ENCODE measurements at places on chromosomes 2 and 18.

DNA sequence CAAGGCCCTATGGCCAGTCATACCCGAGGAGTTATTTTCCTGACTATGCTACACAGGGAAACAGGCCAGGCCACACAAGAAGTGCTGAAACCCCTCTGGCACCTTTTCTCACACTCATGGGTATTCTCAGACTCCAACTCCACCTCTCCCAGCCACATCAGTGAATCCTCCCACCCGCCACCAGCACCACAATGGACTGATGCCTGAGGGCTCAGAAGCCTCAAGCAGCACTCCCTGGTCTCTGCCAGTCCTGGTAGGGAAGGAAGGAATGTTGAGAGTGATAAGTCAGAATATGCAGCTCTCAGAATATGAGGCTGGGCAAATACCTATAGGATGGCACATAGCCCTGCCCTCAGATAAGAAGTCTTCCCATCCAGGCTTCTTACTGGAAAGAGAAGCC is 391.1 kb downstream of the ALK start:
- DNase-seq: no peak

GRCh38 chr2:121665504-121665903 is 16.2 kb upstream of the CLASP1 start:
- DNase-seq: no peak

DNA sequence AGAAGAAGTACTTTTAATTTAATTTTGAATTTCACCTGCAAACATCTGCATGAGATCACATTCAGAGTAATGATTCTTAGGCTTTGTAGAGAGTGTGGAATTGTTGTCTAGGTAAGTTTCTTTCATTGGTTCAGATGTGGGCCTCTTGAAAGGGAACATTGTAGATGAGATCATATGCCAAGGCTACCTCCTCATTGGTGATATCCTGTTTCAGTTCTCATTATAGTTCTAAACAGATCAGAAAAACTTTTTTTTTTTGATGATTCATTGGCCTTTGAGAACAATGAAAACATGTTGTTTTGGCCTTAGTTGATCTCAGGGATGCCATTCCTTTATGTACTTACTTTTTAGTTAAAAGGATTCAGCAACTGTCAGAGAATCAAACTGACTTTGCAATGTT is 44.5 kb downstream of the EML6 start:
- DNase-seq: no peak

GRCh38 chr18:5419601-5420000 is 124.1 kb upstream of the ZBTB14 start:
- no peak for DNase-seq

DNA sequence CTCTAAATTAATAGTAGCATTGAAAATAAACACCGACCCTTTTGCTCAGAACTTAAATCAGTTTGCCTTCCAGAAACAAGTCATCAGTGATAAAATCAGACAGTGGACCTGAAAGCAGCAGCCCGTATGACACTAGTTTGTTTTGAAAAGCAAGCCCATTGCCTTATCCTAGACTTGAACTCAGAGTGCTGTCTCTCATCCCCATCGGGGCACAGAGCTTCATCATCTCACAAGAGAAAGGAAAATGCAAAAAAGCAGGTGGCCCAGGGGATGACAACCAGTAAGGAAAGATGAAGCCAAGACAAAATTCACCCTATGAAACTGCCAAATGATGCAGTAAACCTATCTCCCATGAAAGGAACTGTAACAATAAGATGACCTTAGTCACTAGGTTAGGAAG is 71.2 kb downstream of the CERKL start:
- DNase-seq: peak; percentile 65

GRCh38 chr2:69830045-69830905 is 815 bp downstream of the GMCL1 start:
- DNase-seq: peak; percentile 23

DNA sequence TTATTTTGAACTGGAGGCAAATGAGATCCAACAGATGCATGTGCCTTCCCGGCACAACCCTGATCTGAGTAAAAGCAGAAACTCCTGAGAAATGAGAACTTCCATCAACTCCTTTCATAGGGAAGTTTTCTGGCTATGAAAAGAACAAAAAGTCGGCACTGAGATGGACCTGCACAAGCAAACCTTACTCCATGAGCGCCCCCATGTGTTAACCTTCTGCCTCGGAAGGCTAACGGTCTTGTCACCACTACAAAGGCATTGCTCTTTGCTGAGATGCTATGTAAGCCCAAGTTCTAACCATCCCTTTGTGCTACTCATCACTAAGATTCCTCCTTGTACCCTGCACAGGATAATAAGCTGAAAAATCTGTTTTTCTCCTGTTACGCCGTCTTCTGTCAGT is 57.3 kb upstream of the SULT1C3 start:
- peak; percentile 62 for DNase-seq

- DNase-seq: no peak
These were observed 33.0 kb downstream of the LINC00305 start for GRCh38 chr18:64115881-64116280.

DNA sequence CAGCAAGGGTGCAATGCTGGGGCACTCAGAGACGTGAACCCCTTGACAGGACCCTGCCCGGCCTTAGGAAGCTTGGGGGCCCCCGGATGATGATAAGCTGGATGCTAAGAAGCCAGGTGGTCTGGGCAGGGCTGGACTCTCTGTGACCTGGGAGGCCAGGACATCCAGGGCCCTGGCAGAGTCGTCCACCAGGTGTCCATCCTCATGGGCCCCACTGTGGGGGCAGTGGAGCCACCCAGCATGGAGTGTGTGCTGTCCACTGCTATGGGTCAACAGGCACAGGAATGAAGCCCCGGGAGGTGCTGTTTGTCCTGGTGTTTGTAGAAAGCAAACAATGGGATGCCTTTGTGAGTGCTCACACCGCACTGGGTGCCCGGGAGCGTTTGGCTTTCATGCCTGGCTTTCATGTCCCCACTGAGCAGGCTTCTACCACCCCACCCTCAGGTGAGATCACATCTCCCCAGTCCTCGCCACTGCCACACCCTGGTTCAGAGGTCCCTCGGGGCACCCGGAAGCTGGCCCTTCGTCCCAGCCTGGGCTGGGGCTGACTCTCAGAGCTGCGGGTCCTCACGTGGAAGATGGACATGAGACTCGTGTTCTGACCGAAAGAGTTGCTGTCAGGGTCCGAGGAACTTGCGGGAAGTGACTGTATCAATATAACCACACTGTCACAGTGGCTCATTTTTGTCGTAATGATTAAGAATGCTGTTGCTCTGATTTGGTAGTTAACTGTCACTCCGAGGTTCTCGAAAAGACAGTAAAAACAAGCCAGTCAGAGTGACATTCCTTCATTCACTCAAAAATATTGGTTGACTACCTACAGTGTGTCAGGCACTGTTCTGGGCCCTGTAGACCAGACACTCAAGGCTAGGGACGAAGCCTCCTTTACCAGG is 53.3 kb downstream of the INHBB start:
- DNase-seq: no peak

DNA sequence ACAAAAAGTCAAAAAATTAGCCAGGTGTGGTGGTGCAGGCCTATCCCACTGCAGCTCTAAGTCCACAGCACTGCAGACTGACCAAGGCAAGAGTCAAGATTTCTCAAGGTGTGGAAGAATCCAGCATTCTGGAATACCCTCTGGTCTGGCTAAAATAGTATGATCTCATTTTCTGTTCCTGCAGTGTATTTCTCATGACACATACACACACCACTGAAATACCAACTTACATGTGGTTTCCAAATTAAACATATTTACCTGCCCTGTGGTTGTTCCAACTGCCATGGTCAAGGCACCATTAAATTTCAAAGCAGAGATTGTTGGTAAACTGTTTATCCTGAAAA is 30.9 kb downstream of the NOL10 start:
- DNase-seq: no peak

GRCh38 chr2:148519013-148519412 is 125.5 kb upstream of the EPC2 start:
- no peak for DNase-seq

DNA sequence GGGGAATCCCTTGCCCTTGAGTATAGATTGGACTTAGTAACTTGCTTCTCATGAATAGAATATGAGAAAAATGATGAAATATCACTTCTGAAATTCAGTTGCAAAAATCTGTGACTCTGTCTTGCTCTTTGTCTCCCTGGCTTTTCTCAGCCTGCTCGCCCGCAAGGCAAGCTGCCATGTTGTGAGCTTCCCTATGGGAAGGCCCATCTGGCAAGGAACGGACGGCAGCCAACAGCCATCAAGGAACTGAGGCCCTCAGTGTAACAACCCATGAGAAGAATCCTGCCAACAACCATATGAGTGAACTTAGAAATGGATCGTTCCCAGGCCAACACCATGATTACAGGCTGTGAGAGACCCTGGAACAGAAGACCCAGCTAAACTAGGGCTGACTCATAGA is 58.4 kb upstream of the PGAP1 start:
- DNase-seq: no peak

DNA sequence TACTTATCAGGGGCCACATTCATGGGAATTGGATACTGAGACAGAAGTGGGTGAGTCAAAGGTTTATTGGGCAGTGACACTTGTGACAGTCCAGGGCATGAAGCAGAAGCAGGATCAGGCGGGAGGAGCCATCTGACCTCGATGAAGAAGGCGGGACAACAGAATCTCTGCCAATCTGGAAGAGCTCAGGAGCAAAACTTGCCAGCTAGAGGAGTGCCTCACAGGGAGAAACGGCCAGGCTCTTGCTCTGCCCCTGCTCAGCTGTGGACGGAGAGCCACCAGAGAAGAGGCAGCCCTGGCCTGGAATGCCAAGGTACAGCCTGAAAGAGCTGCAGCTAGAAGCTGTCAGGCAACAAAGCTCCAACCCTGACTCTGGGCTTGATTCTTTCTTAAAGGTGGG is 16.9 kb downstream of the DAW1 start:
- no peak for DNase-seq

DNA sequence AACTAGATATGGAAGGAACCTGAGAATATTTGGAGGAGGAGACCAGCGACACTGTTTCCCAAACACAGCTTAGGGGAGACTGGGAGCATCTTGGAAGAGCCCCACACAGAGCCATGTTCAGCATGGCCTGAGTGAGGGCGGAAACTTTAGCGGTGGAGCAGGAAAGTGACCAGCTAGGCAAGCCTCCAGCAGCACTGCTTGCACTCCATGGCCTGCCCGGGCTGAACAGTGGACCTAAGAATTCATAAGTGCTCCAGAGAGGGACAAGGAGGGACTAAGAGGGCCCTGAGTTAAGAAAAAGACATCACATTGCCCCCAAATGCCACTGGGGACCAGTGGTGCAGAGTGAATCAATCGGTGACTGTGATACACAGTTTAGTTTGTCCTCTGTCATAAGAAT is 566.4 kb downstream of the TNS1 start:
- DNase-seq: no peak

- DNase-seq: peak; percentile 64
These were observed 92.1 kb downstream of the TMEM18 start for GRCh38 chr2:584863-585823.

GRCh38 chr18:21704603-21705364 is at the start of gene ABHD3:
ABHD3 (minus strand) TSS chr18:21704774; CDS start chr18:21704665, 109 bp downstream.
- peak; percentile 86 for DNase-seq

- DNase-seq: no peak
These were observed 131.3 kb downstream of the PXDN start for GRCh38 chr2:1613078-1613445.

- no peak for DNase-seq
These were observed 31.9 kb downstream of the C1QL2 start for GRCh38 chr2:119126650-119127049.

DNA sequence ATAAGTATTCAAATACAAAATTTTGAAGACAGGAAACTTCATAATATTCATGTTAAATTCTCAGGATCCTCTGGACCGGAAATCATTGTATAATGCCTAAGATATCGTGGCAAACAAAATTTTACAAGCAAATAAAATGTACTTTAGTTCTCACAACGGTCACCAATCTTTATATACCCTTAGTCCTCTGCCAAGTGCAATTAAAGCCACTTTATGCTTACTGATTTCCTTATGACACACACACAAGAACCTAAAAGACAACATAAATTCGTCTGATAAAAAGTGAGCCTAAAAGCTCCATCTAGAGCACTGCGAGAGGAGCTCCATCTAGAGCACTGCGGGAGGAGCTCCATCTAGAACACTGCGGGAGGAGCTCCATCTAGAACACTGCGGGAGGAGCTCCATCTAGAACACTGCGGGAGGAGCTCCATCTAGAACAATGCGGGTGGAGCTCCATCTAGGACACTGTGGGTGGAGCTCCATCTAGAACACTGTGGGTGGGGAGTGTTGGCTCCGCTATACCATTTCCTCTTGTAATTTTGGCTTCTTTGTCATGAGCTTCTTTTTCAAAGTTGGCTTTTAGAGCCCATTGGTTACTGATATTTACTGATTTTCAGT is 15.9 kb downstream of the ATP8B1 start:
- no peak for DNase-seq

- no peak for DNase-seq
These were observed 123.5 kb downstream of the DNAH6 start for GRCh38 chr2:84639751-84640150.

DNA sequence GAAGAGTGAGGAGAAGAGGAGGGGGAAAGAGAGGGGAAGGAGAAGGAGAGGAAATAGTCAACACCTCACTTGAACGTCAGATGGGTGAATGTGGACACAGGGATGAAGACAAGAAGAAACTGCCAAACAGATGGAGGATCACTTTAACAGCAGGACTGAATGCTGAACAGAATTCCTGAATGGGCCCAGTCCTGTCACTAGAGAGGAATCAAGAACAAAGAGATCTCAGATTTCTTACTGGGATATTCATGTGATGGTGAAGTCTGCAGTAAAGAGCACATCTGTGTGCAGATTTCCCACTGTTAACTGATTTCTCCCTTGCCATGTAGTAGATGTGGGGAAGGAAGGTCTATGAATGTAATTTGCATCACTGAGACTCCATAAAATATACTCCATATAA is 135.4 kb downstream of the L3MBTL4 start:
- no peak for DNase-seq

GRCh38 chr2:105590780-105591660 is 153.7 kb upstream of the NCK2 start:
- no peak for DNase-seq

DNA sequence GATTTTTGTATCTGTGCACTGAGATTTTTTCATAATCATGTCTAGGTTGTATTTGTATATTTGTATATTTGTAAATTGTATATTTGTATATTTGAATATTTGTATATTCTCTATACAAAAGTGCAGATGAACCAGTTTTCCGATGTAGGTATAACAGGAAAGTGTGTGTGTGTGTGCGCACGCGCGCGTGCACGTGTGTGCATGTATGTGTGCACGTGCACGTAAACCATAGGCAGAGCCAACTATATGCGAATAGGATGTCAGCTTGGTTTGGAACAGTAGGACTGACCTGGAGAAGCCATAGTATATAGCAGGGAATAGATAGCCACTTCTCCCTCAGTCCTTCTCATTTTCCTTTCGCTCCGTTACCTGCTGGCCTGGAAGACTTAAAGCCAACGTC is 565.8 kb downstream of the XIRP2 start:
- DNase-seq: no peak

DNA sequence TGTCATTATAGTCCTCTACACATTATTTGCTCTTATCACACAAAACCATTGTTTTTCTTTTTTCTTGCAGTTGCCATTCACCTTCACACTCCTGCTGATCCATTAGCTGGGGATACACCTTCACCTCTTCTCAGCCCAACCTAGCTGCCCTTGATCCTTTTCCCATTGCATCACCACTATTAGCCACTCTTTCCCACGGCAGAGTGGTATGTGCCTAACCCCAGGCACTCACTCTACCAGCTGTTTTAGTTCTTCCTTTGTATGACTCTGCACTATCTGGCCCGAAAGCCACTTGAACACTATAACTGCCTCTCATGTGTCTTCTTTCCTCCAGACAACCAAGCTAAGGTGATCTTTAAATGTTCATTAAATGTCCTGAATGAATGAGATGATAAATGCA is 145.4 kb upstream of the PIK3C3 start:
- no peak for DNase-seq

Data from SK-N-DZ (cell line).